DND-41 (cell line): ENCODE measurements at places on chromosomes 3 and 15.
A peak's percentile ranks its signal among the peaks of the same experiment; 100 is the strongest.

DNA sequence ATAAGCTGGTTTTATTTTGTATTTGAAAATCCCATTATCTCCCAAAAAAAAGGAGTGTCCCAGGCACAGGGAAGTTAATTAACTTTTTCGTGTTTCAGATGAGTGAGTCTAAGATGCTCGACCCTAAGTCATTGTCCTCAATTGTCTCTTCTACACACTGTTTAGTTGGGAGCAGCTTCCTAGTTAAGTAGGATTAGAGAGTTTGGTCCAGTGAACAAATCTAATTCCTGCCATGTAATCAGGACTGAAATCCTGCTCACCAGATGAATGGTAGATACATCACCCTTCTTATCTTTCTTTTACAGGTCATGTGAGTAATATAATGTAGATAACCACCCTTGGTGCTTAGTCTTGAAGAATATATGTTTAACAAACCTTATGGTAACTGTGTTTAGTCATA is 228.9 kb upstream of the MANF start:
- no peak for DNase-seq

- no peak for DNase-seq
Measured at GRCh38 chr3:61181874-61182273, 69.4 kb downstream of the FHIT start.

GRCh38 chr15:67080900-67081431 is 15.6 kb downstream of the SMAD3 start:
- no peak for DNase-seq

DNA sequence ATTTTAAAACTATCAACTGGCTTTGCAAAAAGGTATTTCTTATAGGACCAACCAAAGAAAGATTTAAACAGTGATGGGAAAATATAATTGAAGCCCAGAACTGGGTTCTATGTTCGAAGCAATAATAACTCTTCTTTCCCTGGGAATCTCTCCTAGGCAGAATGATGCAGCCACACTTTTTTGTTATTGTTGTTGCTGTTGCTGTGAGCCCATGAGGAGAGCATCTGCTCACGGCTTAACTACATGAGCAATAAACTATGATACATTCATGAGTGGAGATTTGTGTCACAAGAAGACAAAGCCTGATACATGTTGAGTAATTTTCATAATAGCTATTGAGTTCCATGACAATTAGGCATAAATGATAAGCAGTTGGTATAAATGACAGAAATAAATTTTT is 80.5 kb downstream of the CRTC3 start:
- no peak for DNase-seq

DNA sequence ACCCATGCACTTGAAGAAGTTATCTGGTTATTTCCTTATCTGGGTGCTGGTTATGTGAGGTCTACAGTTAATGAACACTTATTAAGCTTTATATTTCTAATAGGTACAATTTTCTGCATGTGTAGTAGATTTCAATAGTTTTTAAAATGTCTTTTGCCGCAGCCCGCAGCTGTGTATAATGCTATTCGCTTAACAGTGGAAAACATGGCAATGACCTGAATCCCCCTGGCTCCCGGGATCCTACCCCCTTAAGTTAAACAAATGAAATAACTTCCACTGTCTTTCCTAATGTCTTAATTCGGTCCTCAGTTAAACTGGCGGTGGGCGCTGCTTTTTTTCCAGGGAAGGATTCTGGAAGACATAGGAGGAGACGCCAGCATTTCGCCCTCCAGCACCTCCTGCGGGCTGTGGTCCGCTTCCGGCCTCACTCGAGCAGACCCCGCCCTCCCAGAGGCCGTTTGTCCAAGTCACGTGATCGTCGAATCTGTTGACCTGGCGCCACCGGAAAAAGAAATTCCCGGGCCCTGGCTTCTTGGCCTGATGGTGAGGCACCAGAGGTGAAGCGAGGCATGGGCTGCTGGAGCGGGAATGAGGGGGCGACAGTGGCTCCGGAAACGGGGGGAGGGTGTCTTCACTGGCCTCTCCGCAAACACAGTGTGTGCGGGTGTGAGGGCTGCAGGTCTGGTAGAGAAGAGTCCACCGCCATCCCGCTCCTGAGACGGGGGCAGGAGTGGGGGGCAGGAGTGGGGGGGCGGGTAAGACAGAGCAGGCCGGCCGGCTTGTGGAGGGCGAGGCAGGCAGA is 45.6 kb upstream of the CSPG4 start:
- DNase-seq, result peak; percentile 81

DNA sequence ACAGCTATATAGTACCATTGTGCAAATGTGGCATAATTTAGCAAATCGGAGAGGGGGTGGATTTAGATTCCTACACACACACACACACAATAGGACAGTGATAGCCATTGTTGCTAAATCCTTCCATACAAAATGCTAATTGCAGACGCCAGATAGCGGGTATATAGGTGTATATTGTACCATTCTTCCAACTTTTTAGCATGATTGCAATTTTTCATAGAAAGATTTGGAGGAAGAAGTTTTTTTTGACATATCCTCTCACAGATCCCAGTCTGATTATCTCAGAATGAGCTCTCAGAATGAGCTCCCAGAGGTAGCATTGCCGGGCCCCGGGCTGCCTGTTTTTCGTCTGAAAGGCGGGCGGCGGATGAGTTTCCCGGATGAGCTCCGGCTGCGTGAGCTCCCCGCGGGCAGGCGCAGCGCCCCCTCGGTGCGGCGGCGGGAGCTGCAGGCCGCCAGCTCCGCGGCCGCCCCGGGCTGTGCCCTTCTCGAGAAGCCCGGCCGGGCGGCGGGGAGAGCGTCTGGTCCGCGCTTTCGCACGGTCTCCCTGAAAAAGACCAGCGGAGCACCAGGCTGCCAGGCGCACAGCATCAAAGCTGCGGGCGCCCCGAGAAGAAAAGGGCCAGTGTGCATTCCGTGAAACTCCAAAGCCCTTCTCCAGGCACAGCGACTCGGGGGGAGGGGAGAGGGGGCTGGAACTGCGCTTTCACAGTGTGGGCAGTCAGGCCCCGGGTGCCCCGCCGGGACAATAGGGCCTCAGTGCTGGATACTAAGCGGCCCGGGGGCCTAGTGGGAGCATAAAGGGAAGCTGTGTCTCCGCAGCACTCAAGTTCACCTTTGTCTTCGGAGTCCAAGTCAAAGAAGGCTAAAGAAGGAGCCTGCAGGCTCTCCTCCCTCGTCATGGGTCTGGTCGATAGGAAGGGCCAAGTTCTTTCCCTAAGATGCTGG is 12.0 kb upstream of the SHC4 start:
- peak; percentile 84 for DNase-seq

DNA sequence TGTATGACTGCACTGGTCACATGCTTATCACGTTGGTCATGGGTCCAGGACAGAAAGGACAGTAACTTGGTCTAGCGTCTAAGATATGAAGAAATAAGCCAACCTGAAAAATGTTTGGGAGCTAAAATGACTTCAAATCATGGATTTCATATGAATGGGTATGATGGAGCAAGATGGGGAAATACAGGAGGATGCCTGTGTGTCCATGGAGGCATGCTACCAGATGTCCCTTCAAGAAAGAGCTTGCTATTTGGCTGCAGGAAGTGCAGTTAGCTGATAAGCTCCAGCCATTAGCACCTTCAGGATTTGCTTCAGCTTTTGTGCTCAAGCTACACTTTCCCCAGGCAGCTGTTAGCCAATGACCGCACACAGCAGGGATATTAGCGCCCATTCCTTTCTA is 164.6 kb upstream of the THBS1 start:
- no peak for DNase-seq

DNA sequence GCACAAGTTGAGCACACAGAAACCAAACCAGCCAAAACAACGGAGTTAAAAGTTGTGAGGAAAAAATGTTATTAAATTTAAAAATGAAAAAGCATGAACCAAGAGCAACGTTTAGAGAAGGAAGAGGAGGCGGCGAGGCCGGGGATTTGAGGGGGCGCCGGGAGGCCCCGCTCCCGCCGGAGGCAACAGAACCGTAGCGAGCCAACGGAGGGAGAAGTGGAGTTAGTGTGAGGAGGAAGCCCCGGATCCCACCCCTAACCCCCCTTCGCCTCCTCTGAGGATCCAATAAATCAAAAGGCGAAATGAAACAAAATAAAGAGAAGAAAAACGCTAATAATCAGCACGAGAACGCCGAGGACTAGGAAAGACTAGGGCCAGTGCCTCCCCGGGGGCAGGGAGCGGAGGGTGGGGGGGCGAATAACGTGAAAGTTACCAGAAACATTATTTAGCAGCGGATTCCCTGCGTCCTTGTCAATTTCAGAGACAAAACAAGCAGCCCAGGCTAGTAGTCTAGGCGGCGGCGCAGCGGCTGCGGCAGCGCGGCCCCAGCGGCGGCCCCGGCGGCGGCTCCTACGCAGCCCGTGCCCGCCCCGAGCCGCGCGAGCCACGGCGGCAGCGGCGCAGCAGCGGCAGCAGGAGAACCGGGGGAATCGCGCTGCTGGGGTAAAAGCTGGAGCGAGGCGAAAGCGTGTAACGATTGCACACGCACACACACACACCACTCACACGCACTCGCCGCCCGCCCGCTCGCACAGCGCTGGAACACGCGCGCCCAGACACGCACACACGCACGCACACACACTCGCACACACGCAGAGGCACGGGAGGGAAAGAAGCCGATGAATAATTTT is 1.7 kb downstream of the MEIS2 start:
- DNase-seq, result no peak

DNA sequence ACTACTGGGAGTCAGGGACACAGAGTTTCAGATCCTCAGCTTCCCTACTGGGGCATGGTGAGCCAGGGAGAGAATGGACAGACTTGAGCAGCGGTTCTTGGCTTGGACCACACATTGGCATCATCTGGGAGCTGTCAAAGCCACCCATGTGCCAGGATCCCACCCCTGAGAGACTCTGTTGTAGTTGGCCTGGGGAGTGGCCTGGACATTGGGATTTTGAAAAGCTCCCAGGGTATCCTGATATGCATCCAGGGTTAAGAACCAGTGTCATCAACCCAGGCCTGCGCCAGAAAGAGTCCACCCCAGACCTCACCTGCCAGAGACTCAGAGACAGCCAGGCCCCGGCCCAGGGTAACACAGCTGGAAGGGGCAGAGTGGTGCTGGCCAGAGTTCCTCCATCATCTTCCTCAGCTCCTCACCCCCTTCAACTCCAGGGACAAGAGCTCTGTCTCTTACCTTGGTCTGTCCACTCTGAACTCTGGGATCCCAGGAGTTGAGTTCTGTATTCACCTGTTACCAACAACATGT is 33.0 kb upstream of the CHRNB4 start:
- no peak for DNase-seq

DNA sequence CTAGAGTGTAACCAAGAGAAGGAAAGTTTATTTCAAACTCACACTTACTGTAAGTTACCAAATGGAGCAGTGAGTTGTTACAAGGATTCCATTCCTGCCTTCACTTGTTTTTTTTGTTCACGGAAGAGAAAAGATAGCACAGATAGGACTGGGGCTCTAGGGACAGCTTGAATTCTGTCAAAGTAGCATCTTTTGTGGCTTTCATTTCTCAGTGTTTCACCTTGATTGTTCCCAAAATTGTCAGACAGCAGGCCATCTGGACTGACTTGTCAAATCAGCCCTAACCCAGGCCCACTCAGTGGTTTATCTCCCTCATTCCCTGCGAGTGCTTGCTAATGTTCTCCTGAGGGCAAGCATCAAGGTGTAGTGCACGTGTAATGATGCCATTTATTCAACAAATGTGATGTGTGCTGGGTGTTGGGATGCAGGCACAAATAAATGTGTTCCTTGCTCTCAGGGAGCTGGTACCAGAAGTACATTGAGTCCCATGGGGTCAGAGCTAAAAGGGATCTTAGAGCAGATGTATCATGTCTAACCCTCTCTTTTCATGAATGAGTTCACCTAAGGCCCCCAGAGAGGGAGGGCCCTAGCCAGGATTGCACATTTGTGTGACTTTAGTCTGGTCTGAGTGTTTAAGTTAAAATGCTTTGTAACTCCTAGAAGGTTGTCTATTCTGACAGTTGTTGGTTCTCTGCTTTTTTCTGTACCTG is 49.1 kb downstream of the PDHB start:
- DNase-seq, result no peak

GRCh38 chr3:66552846-66553245 is 52.0 kb upstream of the LRIG1 start:
- no peak for DNase-seq

GRCh38 chr3:16461463-16462245 is 51.8 kb downstream of the RFTN1 start:
- DNase-seq, result no peak

DNA sequence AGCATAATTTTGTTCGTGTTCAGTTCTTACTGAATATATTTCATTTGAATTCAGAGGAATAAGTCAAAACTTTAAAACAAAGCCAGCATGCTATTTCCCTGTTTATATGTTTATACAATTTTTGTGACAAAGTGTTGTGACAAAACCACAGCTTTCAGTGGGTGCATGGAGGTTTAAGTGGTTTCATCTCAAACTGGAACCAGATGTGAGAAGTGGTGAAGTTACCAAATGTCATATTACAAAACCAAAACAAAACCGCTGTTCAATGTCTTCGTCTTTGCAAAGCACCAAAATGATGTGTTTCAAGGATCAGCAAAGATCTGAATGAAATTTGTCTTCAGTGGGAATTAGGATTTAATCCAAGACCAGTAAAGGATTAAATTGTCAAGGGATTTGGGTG is 59.3 kb upstream of the OSTN start:
- DNase-seq, result no peak

GRCh38 chr3:73552700-73553099 is 72.0 kb downstream of the PDZRN3 start:
- DNase-seq, result no peak

- DNase-seq, result peak; percentile 35
Measured at GRCh38 chr3:11059090-11059798, 66.7 kb downstream of the SLC6A1 start.

- DNase-seq, result no peak
Measured at GRCh38 chr3:107920538-107920937, 170.3 kb downstream of the CD47 start.

DNA sequence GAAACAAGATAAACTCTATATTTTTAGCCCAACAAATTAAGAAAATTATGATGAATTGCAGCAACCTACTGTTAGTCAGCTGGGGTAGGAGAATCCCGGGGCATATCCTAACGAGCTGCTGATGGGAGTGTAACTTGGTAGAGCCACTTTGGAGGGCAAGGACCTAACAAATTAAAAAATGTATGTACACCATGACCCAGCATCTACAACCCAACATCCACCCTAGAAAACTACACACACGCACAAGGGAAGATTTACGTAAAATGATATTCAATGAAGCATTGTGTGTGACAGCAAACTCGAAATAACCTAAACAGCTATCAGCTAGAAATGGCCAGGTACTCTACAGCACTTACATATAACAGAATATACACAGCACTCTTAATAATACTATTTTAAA is 1.9 kb downstream of the BCL2A1 start:
- no peak for DNase-seq

DNA sequence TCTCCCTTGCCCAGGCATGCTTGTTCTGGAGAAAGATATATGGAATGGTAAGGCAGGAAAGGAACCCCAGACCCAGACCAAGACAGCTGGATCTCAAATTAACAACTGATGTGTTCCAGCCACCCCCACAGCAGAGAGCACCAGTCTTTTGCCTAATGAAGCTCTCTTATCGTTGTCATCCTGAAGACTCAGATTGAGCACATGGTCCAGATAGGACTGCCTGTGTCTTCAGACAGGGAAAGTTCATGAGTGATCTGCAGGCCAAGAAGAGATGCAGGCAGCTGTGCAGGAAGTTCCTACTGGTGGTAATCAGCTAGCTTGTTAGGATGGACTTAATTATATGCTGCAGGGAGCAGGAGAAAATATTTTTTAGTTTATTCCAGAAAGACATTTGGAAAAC is 53.3 kb downstream of the PPP2R3A start:
- no peak for DNase-seq

GRCh38 chr3:131386429-131387165 is 5.0 kb downstream of the NUDT16 start:
- no peak for DNase-seq
